Karpas-422 (cell line): ENCODE measurements at places on chromosomes 1 and 21.

DNA sequence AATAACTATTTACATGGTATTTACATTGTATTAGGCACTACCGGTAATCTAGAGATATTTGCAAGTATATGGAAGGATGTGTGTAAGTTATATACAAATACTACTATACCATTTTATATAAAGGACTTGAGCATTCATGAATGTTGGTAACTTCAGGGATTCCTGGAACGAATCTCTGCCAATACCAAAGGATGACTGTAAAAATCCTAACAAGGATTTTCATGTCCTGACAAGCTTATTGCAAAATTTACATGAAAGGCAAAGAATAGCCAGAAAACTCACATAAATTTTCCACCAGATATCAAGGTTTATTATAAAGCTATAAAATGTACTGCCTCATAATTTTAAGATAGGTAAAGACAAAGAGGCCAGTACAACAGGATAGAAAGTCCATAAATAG is 325.2 kb upstream of the NRIP1 start:
- no peak for DNase-seq

- DNase-seq = no peak
Measured at GRCh38 chr1:221722254-221723017, 19.5 kb downstream of the DUSP10 start.

- DNase-seq = no peak
Measured at GRCh38 chr1:192108161-192108560, 50.1 kb upstream of the RGS18 start.

DNA sequence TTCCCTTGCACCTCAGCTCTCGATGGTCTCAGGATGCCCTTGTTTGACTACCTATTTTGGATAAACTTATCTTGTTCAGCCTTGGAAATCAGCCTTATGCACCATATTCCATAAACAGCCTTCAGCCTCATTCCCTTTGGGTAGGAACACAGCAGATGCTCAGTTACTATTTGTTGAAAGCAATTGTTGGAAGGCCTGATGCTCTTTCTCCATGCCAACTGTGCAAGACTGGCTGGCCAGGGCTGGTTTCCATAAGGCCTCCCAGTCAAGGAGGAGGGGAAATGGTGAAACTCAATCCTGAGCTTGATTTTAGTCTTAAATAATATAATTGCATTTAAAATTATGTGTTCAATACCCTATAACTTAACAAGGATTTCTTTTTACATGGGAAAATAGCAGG is 121.1 kb upstream of the DEPDC1 start:
- no peak for DNase-seq

GRCh38 chr1:175338387-175339135 is 146.0 kb upstream of the KIAA0040 start:
- DNase-seq = peak; percentile 88

DNA sequence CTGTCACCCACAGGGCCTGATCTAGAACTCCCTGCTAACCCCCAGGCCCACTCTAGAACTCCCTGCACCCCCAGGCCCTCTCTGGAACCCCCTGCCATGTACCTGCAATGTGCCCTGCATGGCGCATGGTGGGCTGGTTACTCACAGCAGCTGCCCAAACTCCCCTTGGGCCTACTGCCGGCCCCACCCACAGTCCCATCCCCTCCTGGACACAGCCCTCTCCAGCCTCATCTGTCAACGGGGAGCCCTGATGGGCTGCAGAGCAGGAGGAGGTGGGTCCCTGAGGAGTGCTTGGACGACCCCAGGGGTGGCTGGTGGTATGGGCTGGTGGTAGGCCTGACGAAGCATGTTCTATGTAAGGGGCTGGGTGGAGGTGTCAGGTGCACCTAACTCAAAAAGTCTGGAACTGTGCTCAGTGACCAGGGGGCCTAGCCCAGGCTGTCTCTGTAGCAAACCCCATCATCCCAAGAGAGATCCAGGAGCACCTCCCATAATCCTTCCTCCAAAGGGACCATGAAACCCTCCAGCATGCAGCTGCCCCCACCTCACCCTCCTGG is 19.0 kb upstream of the PRSS38 start:
- DNase-seq = no peak
